ENCODE measurements at places on chromosomes 4 and X.

DNA sequence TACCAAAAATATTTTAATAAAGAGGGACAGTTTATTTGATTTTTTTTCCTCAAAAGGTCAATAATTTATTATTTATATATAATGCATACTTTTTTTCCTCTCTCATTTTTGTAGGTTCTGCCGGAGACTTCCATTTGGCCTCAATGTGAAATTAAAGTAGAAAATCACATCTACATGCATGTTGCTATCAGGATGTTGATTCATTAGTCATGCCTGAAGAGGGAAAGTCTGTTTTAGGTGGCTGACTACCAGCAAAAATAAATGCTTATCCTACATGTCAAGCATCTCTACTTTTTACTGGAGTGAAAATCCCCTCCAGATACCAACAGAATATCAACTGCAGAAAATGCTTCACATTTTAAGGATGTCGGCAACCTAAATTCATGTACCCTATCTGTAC is 41.5 kb downstream of the KIAA0232 start:
- no peak for DNase-seq

GRCh38 chr4:127604949-127605709 is 27.6 kb upstream of the INTU start:
- DNase-seq = no peak

DNA sequence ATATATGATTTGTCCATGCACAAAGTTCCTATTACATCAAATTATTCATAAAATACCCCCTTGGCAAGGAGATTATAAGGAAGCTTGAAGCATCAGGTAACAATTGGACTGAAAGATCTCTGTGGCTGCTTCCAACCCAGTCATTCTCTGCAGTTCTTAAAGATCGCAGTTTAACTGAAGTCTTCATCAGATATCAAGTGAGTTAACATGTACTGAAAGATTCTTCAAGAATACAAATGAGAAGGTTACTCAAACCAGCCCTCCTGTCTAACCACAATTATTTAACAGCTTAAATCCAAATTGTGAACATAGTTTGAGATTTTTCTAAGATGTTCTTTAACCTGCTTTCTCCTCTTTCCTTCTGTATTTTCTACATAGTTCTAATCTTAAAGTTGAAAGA is 56.1 kb downstream of the SLC10A7 start:
- DNase-seq = no peak

DNA sequence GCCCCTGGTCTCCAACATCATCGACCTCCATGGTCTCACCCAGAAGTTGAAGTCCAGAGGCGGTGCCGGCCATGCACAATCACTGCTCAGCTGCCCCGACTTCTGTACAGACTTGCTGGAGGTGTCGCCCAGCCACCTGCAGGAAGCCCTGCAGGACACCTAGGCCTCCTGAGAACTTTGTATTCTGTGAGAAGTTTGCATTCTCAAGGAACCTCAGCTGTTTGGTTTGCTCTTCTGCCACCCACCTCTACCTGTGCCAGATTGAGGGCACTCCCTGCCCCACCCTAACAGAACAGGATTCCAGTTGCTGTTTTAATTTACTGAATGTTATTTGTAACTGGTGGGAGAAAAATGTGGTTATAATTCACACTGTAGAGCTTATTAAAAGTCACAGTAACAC is 46.8 kb downstream of the TRIM61 start:
- no peak for DNase-seq

- no peak for DNase-seq
These were observed 55.1 kb upstream of the PGAM4 start for GRCh38 chrX:78024349-78025059.

DNA sequence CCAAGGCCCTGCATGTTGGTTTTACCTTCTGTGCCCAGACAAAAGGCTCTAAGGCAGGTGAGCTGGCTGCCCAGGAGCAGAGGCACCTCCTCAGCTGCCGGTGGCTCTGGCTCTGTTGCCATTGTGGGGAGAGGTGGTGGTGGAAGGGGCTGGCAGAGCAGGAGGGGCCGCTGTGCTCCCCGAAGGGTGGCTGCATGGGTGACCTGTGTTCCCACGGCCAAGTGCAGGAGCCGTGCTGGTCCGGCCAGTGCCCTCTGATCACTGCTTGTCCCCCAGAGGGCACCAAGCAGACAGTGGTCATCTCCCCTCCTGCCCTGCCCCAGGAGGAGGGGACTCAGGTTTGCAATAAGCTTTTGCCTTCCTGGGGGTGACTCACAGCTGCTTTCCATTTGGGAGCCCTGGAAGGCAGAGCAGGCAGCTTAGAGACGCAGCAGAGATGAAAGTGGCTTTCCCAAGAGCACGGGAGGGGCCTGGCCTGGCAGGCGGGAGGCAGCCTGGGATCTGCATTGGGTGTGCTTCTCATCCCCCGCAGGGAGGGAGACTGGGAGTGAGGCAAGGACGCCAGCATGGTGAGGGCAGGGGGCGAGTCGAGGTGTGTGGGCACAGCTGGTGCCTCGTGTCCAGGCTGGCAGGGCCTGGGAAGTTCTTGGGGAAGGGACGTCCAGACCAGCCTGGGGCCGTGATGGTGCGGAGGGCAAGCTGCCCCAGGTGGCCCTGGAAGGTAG is 28.7 kb downstream of the DOK7 start:
- DNase-seq = no peak

- no peak for DNase-seq
These were observed 69.4 kb downstream of the PABPC4L start for GRCh38 chr4:134132086-134132783.

- DNase-seq = no peak
These were observed 547.6 kb downstream of the GABRG1 start for GRCh38 chr4:45576275-45576674.

GRCh38 chr4:87532109-87532508 is 2.9 kb upstream of the SPARCL1 start:
- no peak for DNase-seq

- DNase-seq = no peak
These were observed 3.1 kb downstream of the JADE1 start for GRCh38 chr4:128812442-128813235.

- DNase-seq = no peak
These were observed 219.3 kb downstream of the TRAM1L1 start for GRCh38 chr4:116866106-116866505.

GRCh38 chr4:145093638-145094037 is 4.4 kb downstream of the ANAPC10 start:
- DNase-seq = no peak

GRCh38 chr4:76016393-76016792 is 6.9 kb downstream of the CXCL10 start:
- no peak for DNase-seq

GRCh38 chr4:75822416-75822815 is 79.8 kb downstream of the PPEF2 start:
- DNase-seq = no peak

GRCh38 chrX:23764188-23764984 is 18.6 kb upstream of the SAT1 start:
- no peak for DNase-seq

GRCh38 chrX:1725472-1725871 is 110.6 kb downstream of the ASMT start:
- no peak for DNase-seq

DNA sequence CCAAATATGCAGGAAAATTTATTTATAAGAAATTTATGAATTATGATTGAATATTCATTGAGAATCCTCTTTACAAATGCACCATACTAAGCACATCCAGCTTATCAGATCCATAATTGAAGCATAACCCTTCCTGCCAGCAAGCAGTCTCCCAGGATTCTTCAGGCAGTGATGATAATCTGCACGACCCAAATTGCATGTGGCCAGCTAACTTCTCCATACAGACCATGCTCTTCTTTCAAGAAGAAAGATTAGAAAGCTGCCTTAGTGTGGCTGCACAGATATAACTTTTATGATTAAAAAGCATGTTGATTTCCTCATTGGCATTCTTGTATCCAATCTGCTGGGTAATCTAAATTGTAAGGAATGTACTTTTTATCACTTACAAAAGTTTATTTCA is 3.3 kb upstream of the CBR4 start:
- no peak for DNase-seq

- DNase-seq = no peak
These were observed 40.3 kb upstream of the MAB21L2 start for GRCh38 chr4:150541681-150542080.

DNA sequence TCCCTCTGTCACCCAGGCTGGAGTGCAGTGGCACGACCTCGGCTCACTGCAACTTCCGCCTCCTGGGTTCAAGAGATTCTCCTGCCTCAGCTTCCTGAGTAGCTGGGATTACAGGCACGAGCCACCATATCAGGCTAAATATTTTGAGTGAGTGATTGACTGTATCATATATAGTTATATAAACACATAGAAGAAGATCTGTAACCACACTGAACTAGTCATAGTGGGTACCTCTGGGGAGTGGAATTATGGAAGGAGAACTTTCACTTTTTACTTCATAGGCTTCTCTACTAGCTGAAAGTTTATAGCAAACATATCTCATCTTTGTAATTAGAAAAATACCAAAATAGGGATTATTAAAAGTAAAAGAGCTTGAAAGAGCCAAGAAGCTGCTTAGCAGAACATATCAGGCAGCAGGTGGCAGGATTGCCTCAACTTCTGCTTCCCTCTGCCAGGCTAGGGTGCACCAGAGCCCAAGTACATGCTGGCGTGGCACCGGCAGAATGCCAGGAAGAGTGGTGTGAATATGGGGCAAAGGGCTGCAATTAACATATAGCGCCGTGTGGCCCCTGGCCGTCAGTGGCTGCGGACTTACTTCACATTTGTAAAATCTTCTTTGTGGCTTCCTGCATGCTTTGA is 39.5 kb upstream of the CD40LG start:
- DNase-seq = peak; percentile 23

DNA sequence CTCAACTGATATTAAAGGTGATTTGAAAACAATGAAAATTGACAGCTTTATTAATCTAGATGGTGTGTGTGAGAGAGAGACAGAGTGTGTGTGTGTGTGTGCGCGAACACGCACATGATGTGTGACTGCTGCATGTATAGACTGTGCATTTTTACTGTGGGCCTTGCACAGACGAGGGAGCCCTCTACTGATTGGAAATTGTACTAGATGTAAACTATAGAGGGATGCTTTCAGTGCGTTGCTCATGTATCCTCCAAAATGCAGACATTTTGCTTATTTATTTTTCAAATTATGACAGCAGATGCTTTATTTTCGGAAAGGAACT is 168.4 kb upstream of the GK2 start:
- no peak for DNase-seq

- DNase-seq = no peak
These were observed 128.8 kb downstream of the NSUN7 start for GRCh38 chr4:40878548-40879055.

GRCh38 chrX:110665223-110666002 is 130.2 kb downstream of the CHRDL1 start:
- DNase-seq = no peak

DNA sequence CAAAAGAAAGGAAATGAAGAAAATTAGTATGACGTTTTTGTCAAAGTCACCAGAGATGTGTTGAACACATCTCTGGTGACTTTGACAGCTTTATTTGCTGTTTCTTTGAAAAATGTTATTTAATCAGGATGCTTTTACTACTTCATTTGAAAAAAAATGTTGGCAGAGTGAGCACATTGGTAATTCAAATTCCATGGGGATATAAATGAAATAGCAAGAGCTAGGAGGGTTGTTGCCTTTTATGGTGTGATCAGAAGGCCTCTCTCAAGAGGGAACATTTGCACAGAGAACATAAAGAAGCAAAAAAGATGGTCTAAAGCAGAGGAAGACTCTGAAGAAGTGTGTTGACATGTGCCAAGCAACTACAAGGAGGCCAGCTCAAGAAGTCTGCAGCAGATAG is 46.6 kb upstream of the CXCL8 start:
- no peak for DNase-seq

GRCh38 chr4:5755161-5755560 is 44.2 kb downstream of the EVC start:
- no peak for DNase-seq

GRCh38 chrX:46693149-46693548 is 65.8 kb downstream of the SLC9A7 start:
- DNase-seq = no peak

DNA sequence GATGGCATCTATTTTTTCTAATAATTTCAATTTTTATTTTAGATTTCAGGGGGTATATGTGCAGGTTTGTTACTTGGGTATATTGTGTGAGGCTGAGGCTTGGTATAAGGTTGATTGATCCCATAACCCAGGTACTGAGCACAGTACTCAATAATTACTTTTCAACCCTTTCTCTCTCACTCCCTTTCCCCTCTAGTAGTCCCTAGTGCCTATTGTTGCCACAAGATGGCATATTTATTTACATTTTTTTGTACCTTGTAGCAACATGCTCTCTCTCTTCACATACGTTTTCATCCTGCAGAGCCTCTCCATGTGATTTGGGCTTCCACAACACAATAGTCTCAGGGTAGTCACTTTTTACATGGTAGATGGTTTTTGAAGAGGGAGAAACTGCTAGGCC is 172.0 kb downstream of the ATOH1 start:
- no peak for DNase-seq

DNA sequence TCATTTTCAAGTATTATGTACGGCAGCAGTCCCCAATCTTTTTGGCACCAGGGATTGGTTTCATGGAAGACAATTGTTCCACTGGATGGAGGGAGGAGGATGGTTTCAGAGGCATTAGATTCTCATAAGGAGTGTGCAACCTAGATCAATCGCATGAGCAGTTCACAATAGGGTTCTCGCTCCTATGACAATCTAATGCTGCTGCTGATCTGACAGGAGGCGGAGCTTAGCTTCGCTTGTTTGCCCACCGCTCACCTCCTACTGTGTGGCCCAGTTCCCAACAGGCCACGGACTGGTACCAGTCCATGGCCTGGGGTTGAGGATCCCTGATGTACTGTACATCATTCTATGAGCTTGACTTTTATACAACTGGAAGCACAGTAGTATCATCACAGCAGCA is 48.4 kb downstream of the SMIM20 start:
- DNase-seq = no peak

GRCh38 chr4:174045381-174045780 is 238.1 kb downstream of the FBXO8 start:
- no peak for DNase-seq

GRCh38 chr4:159104694-159105414 is 2.0 kb downstream of the RAPGEF2 start:
- DNase-seq = no peak

DNA sequence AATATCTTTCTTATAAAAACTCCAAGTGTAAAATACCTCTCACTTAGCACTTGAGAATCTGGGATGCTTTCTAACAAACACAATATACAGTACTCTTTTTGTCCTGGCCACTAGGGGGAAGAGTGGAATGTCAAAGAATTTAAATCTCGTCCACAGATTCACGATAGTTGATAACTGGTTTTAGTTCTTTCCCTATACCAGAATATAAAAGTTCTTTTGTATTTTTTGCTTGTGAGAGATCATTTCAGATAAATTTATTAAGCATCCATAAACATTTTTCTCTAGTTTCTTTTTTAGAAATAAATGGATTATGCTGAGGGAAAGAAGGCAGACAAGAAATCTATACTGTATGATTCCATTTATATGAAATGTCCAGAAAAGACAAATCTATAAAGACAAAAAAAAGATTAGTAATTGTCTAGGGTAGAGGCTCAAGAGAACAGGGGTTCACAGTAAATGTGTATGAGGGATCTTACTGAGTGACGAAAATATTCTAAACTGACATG is 50.4 kb downstream of the MGARP start:
- no peak for DNase-seq

DNA sequence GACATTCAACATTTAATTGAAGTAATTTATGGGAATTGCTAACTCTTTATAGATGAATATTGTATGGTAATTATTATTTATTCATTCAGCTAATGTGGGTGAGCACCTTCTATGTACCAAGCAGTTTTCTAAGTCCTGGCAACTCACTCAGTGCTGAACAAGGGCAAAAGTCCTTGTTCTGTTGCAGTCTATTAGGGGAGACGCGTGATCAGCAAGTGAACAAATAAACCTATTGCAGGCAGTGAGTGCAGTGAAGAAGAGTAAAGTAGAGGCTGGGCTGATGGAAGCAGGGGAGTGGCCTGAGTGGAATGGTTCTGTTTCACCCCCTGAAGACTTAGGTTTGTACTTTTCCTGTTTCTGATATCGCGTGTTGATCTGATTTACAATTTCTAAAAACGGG is 214.3 kb downstream of the RAPGEF2 start:
- no peak for DNase-seq

Measured in activated T-helper 1 cell treated with anti-CD3 and anti-CD28 coated beads, Interleukin-2, amount 50 U/mL, for 16 hours (primary cell).